ENCODE measurements at places on chromosomes 5 and 9.

DNA sequence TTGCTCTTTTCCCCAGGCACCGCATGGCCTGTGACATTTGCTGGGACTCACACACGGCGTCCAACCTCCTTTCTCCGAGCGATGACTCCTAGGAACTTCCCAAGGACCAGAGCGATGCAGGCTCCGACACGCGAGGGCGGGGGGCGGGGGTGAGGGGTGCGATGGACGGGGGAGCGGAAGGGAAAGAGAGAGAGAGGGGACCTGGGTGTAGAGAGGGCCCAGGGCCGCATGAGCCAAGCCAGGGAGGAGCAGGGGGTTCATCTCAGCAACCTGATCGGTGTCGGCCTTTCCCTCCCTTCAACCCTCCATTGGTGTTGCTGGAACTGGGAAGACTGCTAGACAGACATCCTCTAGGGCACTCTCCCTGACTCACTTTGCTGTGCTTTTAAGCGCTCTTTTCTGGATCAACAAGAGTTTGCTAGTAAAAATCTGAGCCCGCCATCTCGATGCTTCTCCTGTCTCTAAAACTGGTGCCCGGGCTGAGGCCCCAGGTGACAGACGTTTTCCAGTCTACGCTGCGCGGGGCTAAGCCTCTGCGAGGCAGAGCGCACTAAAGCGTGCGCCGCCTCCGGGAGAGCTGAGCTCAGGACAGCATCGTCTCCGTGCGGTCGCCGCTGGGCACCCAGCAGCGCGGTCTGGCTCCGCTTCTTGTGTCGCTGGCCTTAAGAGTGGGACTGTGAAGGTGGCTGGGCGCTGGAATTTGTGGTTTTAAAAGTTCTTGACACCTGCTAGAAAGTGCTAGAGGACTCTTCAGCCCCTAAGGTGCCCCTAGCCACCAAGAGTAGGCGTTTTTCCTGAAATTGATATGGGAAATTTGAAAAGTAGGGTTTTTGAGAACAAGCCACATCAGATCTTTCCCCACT, 1.0 kb upstream of the TSLP start:
- DNase-seq, result no peak

DNA sequence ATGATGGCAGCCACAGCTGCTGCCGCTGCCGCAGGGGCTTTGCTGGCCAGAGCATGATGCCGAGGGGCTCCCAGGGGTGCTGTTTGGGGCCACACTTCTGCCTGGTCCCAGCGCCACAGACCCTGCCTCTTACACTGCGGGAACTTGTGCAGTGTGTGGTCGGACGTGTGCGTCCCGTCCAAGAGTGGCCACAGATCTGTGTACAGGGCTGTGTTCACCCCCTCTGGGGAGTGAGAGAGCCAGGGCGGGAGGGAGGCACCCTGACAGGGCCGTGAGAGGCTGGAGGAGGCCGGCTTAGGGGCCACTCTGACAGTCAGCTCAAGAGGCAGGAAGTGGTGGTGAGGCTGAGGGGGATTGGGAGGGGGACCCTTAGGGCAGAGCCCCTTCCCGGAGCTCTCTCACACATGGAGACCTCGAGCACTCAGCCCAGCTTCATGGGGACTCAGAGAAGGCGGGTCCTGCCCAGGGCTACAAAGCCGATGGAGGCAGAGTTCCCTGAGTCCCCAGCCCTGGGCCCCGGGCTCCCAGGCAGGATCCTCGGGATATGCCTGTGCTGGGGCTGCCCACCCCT, 13.1 kb upstream of the CARD19 start:
- no peak for DNase-seq

GRCh38 chr5:61332358-61332749, 296 bp downstream of the ZSWIM6 start:
- no peak for DNase-seq

GRCh38 chr5:1753490-1753889, 46.1 kb downstream of the MRPL36 start:
- DNase-seq, result no peak

Data from Panc1 (cell line).